ENCODE measurements at places on chromosomes 5 and 9.

GRCh38 chr5:109691996-109692395 is 2.3 kb downstream of the MAN2A1 start:
- DNase-seq: no peak

DNA sequence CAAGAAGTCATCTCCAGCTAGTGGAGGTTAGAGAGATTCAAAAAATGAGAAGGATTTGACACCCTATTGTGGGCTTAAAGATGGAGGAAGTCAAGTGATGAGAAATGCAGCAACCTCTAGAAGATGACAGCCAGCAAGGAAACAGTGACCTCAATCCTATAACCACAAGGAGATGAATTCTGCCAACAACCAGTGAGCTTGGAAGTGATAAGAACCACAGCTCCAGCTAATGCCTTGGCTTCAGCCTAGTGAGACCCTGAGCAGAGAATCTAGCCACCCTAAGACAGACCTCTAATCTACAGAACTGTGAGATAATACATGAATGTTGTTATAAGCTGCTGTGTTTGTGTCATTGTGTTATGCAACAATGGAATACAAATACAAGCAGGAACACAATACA is 262.4 kb downstream of the GRIA1 start:
- no peak for DNase-seq

DNA sequence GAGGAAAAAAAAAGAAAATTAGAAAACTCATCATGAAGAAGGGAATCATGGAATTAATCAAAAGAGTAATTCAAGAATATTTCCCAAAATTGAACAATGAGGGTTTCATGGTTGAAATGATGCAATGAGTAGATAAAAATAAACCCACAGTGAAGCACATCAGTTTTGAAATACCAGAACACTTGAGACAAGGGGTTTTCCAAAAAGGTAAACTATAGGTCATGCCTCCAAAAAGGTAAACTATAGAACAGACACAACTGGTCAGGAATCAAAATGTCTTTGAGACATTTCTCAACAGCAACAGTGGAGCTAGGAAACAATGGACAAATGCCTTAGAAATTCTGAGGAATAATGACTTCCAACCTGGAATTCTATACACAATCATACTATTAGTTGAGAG is 60.2 kb upstream of the PCSK5 start:
- no peak for DNase-seq

DNA sequence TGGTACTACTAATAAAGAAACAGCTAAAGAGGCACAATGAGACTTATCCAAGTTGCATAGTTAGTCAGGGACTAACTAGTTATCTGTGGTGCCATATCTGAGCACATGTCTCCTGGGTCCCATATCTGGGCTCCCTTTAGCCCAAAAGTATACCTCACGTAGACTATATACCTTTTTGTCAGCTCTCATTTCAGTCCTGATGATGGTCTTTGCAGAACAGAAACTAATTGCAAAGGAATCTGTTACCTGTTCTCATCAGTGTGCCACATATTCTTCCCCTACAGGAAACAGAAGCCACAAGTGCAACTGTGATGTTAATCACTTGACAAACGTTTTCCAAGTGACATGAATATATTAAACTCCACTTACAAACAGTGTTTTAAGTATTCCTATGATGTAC is 395.2 kb downstream of the KIAA0825 start:
- no peak for DNase-seq

DNA sequence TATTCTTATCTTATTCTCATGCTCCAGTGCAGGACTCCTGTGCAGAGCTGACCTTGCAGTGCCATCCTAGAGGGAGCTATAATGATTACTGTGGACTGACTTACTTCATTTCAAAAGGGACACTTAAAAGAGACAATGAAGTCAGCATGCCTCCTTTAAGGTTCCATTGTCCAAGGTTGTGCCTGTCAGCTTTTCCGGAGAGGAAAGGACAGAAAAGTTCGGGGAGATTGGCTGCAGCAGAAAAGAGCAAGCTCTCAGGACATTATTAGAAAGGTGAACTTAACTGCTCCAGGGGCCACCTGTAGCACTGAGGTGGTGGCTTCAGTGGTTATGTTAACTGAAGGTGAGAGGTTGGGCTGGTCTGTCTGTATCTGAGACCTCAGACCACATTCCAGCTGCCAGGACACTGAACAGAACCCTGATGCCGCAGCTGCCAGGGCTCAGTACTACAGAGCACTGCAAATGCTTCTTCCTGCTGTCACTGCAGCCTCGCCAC is 112.9 kb downstream of the ST8SIA4 start:
- no peak for DNase-seq

DNA sequence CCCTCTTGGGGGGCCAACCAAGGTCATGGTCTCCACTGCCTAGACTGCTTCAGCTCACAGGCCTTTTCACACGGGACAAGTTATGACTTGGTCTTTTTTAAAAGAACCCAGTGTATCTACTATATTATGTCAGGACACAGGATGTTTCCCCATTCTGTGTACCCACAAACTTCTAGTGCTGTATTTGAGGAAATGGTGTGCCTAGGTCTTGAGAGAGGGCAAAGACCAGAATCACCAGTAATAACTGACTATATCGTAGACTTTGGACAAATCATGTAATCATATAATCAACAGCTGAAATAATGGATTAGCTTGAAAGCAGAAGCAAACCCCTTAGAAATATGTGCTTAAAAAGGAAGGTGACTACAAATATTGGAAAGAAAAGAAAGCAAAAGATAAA is 133.3 kb downstream of the ARL15 start:
- no peak for DNase-seq

Measured in NCI-H1930 (cell line).